NCI-H446 treated with DMSO at 0.1 percent for 48 hours (cell line): ENCODE measurements at places on chromosomes 12 and 14.

GRCh38 chr14:99821519-99822508 lies 28.6 kb downstream of the EML1 start:
- DNase-seq = no peak

DNA sequence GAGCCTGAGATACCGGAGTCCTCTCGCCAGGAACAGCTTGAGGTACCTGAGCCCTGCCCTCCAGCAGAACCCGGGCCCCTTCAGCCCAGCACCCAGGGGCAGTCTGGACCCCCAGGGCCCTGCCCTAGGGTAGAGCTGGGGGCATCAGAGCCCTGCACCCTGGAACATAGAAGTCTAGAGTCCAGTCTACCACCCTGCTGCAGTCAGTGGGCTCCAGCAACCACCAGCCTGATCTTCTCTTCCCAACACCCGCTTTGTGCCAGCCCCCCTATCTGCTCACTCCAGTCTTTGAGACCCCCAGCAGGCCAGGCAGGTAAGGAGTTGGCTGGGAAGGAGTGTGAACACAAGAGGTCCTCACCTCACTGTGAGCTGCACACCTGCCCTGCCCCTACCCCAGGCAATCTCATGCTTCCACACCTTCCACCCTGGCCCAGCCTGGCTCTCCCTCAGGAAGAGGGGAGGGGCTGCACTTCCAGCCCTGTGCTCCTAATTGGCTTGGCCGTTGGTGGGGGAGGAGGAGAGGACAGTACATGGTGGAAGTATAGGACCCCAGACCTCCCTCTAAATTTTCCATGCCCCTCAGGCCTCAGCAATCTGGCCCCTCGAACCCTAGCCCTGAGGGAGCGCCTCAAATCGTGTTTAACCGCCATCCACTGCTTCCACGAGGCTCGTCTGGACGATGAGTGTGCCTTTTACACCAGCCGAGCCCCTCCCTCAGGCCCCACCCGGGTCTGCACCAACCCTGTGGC lies 6.2 kb downstream of the C1QL4 start:
- no peak for DNase-seq

DNA sequence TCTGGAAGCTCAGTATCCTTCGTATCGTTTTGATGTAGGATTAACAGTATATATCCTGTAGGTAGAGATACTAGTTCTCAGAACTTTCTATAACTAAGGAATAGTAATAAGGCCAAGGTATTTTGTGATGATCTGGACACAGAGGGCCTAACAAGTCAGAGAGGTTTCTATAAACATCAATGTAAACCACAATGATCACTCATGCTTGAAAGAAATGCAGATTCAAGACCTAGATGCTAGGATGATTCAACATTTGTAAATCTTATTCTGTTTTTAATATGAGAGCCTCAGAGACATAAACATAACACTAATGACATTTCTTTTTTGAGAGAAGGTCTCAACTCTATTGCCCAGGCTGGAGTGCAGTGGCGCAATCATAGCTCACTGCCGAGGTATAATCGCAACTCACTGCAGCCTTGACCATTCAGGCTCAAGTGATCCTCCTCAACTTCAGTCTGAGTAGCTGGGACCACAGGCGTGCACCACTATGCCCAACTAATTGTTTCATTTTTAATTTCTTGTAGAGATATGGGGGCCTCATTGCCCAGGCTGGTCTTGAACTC lies 16.2 kb downstream of the SUPT16H start:
- no peak for DNase-seq

DNA sequence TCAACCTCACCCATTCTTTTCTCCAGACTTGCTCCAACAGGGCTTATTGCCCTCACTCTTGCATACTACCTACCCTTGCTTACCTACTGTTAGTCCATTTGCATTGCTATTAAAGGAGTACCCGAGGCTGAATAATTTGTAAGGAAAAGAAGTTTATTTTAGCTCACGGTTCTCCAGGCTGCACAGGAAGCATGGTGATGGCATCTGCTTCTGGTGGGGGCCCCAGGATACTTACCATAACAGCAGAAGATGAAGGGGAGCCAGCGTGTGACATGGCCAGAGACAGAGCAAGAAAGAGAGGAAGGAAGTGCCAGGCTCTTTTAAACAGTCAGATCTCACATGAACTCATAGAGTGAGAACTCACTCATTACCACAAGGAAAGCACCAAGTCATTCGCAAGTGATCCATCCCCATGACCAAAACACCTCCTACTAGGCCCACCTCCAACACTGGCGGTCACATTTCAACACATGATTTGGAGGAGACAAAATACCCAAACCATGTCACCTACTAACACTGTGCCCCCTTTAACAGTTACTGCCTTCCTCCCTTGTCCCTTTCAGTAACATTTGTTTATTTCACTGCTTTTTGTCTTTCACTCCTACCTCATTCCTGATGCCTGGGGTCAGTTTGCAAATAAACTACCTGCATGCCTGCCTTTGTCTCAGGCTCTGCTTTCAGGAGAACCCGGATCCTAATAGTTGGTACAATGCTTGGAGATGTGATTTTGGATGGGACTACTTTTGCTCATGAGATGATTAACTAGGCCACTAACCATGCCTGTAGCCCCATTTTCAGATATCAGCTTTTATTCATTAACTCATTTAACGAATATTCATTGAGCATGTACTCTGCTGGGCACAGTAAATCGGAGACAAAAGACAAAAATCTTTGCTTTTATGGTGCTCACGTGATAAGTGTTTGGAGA lies 41.6 kb upstream of the CSRP2 start:
- DNase-seq = no peak

DNA sequence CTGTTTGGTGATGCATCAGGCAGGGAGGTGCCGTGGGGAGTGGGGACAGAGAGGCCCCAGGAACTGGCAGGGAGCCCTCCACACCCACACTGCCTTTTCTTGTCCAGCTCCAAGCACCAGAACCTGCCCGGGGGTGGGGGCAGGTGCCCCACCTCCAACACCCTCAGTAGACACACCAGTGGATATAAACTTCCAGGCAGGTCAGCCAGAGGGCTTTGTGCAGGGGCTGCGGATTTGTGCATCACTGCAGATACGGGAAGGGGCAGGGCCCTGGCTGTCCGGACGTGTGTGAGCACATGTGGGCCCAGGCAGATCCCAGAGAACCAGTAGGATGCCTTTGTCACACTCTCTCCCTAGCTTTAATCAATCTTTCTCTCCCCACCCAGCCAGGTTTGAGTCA lies 1.3 kb upstream of the TGM1 start:
- DNase-seq = no peak

GRCh38 chr12:89472508-89472907 lies 52.1 kb downstream of the GALNT4 start:
- no peak for DNase-seq

DNA sequence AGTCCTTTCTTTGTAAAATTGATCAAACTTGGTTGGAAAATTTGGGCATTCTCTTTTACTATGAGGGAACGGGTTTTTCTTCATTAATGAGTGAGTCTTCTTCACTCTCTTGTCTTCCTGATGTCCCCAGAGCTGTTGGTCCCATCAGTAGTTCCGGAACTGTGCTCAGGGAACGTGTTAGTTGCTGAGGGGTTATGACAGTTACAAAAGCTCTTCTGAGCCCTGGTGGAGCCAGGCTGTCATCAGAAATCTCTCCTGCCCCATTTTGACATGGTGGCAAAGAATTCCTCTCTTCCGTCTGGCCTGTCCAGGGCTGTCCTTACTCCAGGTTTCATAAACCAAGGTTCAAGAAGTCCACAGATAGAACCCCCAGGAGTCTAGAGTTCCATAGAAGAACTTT lies 208.5 kb downstream of the SLC41A2 start:
- DNase-seq = no peak

DNA sequence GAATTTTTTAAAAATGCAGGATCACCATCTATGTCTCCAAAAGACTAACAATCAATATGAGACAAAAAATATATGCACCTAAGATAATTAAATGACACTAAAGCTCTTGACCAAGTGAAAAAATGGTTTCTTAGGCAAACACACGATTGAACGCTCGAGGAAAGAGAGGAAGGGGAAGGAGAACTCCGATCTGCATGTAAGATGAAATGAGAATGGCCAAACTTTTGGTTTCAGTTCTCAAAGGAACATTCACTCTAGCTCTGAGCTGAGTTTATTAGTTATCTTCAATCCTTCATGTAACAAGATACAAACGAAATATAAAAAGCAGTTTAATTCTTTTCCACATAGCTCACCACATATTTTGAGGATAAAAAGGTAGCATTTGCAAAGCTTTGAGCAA lies 2.8 kb downstream of the DYRK4 start:
- DNase-seq = no peak

- no peak for DNase-seq
Observed at GRCh38 chr12:47884501-47884900, 20.3 kb downstream of the VDR start.

- no peak for DNase-seq
Observed at GRCh38 chr12:97398704-97399103, 63.9 kb upstream of the RMST start.

DNA sequence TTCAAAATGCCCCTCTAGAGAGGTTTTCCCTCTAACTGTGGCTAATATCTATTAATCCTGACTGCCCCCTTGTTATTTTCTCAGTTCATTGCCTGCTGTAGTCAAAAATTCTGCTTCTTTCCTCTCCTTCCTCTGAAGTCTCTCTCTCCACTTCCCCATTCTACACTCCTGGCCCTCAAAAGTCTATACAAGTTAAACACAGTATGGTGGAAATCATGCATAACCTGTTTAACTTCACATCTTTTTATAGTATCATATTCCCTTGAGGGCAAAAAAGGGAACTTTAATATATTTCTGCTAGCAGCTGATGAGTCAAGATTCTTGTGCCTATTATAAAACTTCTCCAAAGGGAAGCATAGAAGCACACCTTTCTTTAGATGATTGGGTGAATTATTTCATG lies 16.7 kb downstream of the GRIP1 start:
- no peak for DNase-seq

DNA sequence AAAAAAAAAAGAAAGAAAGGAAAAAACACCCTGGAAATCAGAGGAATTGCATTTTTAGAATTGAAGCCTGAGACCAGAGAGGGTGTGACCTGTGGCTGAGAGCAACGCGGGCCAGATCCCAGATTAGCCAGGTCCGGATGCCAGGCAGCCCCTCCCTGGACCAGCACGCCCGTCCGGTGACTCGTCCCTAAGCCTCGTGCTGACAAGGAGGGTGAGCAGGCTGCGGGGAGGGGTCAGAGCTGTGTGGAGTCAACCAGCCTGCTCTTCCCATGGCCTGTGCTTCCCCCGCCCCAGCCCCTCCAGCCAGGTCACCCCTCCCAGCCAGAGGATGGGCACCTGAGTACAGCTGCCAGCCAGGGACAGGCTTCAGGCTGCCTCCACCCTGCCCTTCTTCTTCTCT lies 4.2 kb upstream of the KLC1 start:
- DNase-seq = no peak

- DNase-seq = no peak
Observed at GRCh38 chr12:80432061-80432460, 12.0 kb upstream of the PTPRQ start.

DNA sequence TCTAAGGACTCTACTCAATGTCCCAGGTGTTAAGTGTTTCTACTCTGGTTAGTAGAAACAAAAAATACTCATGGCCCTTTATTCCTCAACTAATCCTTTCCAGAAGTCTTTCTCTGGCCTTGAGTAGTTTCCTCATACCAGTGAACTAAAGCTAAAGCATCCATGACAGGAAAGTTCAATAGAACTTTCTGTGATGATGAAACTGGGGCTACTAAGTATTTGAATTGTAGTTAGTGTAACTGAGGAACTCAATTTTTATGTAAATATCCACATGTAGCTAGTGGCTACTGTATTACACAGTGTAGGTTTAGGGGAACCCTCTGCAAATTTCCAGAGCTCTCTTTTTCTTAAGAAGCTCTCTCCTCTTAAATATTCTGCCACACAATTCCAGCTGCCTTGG lies 63.7 kb downstream of the R3HDM2 start:
- no peak for DNase-seq

GRCh38 chr12:29521951-29522350 lies 24.5 kb upstream of the OVCH1 start:
- no peak for DNase-seq

- no peak for DNase-seq
Observed at GRCh38 chr14:93025055-93025454, 90.7 kb downstream of the ITPK1 start.

GRCh38 chr14:60161196-60162107 lies 3.7 kb downstream of the DHRS7 start:
- DNase-seq = no peak

- DNase-seq = no peak
Observed at GRCh38 chr12:38695057-38695456, 210.3 kb downstream of the CPNE8 start.

GRCh38 chr14:95559203-95559602 lies 24.4 kb downstream of the GLRX5 start:
- DNase-seq = no peak

GRCh38 chr14:81437244-81437643 lies 37.1 kb upstream of the STON2 start:
- DNase-seq = no peak

DNA sequence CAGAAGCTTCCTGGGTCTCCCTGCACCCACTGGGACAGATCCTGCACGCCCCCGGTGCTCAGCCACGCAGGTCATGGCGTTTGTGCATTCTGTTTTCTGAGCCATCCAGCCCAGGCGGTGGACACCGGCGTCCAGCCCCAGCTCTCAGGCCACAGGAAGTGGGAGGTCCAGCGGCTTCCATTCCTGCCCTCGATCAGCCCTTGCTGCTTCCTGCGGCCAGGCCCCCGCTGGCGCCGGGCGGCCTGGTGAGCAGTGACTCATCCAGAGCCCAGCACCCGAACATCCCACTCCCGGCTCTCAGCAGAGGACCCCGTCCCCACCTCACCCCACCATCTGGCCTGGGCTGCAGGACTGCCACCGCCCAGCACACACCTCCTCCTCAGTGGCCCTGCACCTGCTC lies 18.0 kb upstream of the NUDT14 start:
- DNase-seq = no peak

DNA sequence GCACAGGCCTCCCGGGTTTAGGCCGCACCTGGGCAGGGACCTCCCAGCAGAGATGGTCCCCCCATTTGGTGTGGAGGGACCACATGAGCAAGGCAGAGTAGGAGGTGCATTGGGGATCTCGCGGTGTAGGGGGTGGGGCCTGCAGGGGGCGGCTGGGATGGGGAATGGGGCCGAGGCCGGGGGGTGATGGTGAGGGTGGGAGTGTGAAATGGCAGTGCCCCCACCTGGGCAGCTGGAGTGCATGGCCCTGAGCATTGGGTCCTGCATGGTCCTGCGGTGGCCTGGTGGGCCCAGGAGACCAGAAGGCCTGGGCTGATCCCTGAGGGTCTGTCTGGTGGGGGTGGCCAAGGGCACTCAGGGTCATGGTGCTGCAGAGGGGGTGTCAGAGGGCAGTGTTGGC lies 111.8 kb downstream of the KIF26A start:
- DNase-seq = no peak

GRCh38 chr12:46524778-46525177 lies 152.2 kb upstream of the SLC38A2 start:
- DNase-seq = no peak

- DNase-seq = no peak
Observed at GRCh38 chr12:100443434-100443833, 30.2 kb upstream of the NR1H4 start.
